Fibroblast of mammary gland (primary cell): ENCODE measurements at places on chromosomes 16 and 17.

DNA sequence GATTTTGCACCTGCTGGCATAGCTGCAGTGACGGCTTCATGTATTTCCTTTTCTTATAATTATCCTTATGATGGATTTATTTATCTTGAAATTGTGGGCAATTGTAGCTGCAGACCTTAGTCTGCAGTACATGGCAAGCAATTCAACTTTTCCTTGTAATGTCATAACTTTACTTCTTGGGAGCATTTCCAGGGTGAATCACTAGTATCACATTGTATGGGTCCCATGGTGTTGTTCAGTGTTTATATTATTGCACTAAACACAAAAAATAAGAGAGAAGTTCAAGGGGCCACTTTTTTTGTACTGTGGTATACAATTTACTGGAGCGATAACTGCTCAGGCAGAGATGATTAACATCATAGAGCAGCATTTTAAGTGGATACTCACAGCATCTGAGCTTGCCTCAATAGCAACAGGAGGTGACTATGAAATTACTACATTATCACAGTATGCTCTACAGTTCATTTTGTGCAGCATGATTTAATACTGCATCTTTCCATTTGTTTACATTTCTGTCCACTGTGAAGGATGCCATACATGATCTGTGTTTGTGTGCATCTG lies 169.5 kb downstream of the STX8 start:
- DNase-seq = no peak

DNA sequence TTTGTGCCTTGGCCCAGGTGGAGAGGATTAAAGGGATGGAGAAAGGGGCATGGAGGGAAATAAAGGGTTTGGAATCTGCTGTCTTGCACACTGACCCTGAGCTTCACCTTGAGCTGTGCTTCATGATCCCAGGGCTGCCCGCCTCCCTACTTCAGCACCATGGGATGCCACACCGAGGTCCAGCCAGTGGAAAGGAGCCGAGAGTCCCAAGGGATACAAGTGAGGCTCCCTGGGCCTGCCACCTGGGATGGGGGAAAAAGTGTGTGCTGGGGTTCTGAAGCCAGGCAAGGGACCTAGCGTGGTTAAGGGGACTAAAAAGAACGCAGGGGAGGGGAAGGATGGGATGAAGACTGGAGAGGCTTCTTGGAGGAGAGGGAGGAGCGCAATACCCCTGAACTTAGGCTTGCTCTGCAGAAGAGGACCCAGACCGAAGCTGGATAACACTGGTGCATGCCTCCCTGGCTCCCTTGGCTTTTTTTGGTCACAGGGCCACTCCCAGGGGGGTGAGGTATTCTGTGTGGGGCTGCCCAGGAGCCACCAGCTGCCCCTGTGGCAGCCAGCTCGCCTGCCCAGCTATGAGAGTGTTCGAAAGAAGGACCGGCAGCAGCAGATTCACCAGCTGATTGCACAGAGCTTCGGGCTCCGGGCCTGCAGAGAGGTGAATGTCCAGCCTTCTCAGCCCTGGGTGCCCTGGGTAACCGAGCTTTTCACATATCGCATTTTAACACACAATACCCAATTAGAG lies 7.2 kb downstream of the MRPL27 start:
- DNase-seq = no peak

- no peak for DNase-seq
Observed at GRCh38 chr17:6491071-6491700, 46.9 kb downstream of the PIMREG start.

DNA sequence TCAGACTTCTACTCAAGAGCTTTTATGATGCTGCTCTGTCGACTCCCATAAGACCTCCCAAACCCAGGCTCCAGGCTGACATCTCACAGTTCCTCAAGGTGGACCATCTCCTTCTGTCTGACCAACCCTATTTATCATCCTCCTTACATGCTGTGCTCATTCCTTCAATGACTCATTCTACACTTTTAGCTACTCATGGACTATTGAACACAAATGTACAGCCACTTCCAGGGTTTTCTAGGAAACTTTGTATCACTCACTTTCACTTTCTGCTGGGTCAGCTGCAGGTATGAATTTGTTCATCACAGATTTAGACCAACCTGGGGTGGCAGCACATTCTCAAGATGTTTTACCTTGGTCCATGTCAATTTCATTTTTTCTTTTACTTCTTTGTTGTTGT lies 162.4 kb upstream of the FAM20A start:
- DNase-seq = peak; percentile 73

- no peak for DNase-seq
Observed at GRCh38 chr16:50900391-50900942, 158.6 kb downstream of the CYLD start.

- peak; percentile 7 for DNase-seq
Observed at GRCh38 chr16:46783800-46784199, 35.7 kb upstream of the MYLK3 start.
